ENCODE measurements at places on chromosomes 7 and 10. TPM values are rescaled to one million over a fixed set of nuclear protein-coding genes. Genes with fewer than 3 reads are reported as not detected.

The OR2A12 gene
- not detected for total RNA-seq

The KIAA1217 gene
- total RNA-seq: 24.0 TPM

The CTNNA3 gene
- 198 TPM for total RNA-seq

The IGF2BP3 gene
- total RNA-seq: 0.16 TPM

The SEMA3A gene
- total RNA-seq: 1.00 TPM
